ENCODE measurements at places on chromosomes 2 and 18.

- no peak overlapping the region for H3K4me3 ChIP-seq
- no peaks in the 10 kb centered on the region for H3K4me1 ChIP-seq
- no peak for DNase-seq
- peaks cover 15% of the 10 kb centered on the region for H3K27me3 ChIP-seq
Observed at GRCh38 chr2:105490204-105490603, 91.4 kb upstream of the FHL2 start.

DNA sequence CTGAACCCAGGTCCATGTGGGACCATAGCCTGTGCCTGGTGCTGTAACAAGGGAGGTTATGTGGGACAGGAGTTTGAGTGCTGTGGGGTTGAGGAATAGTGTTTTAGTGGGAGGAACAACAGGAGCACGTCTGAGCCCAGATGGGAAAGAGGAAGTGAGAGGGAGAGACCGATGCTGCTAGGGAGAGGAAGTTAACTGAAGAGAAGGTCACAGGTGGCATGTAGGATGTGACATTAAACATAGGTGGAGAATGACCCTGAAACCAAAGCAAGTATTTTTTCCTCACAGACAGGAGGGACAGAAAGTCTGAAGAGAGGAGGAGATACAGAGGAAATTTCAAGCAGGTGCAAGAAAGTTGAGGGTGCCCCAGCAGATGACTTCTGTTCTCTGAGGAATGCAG lies 87.8 kb downstream of the ACOXL start:
- DNase-seq, result no peak
- no peak overlapping the region for H3K27ac ChIP-seq
- H3K36me3 ChIP-seq, result no peaks in the 10 kb centered on the region
- no peak overlapping the region for H3K4me3 ChIP-seq
- H3K27me3 ChIP-seq, result peaks cover 36% of the 10 kb centered on the region

DNA sequence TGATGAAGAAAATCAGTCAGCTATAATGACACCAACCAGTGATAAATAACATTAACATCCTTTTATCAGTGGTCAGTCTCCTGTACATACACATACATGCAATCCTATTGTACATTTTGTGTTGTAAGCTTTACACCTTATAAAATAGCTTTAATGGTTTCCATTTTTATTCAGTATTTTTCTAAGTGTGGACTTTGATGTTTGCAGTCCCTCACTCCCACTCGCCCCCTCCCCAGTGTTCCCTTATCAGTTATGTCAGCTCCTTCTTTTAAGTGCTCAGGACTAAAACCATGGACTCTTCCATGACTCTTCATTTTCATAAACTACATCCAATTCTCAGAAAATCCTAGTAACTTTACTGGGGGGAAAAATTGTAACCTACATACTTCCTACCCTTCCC lies 713.0 kb downstream of the LRRTM4 start:
- no peak for DNase-seq
- no peaks in the 10 kb centered on the region for H3K36me3 ChIP-seq
- H3K27ac ChIP-seq, result no peak overlapping the region
- H3K4me3 ChIP-seq, result no peak overlapping the region

DNA sequence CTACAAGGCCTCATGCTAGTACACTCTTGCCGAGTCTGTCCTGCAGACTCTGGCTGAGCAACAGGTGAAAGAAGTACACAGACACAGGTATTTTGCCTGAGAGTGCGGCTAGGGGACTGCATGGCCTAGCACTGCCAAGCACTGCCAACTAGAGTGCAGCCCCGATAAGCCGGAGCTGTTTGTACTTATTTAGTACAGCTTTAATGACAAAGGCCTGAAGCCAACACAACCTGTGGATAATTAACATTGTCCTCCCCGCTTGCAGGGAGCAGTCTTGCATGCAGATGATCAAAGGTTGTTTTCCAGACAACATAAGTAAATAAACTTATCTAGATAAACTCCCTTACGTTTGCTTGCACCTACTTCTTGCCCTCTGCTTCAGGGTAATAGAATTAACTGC lies 63.7 kb upstream of the MMADHC start:
- H3K4me3 ChIP-seq, result no peak overlapping the region
- no peak for DNase-seq
- no peaks in the 10 kb centered on the region for H3K4me1 ChIP-seq
- H3K36me3 ChIP-seq, result no peaks in the 10 kb centered on the region
- H3K27ac ChIP-seq, result no peak overlapping the region

DNA sequence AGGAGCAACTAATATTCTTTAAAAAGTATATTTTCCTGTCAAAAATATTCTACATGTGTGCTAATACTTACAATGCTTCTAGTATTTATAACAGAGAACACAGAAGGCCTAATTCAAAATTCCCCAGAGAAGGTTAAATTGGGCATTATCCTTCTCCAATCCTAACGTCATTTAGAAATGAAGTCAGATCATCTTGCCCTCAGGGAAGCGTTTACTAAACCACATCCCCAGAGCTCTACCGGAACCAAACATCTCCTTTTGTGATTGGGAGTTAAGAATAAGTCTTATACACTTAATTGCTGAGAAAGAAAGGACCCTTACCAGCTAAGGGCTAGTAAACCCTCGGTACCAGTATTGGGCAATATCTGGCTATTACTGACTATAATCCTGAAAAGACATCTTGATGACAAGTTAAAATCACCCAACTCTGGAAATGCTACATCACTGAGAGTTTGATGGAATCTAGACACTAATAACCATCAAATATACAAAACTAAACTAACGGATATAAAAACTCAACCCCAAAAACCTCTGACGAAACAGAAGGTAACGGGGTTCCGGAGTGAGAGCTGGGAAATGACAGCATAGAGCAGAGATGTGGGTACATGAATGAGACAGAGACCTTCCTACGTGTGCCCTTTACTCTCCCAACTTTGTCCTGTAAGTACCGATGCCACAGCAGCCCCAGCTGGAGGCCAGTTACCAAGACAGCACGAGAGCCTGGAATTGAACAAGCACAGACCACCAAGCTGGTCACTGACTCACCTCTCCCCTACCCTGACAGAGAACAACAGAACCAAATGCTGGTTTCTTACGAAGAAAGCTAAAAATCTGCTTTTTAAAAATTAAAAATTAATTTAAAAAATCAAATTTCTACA lies 35.0 kb downstream of the WDSUB1 start:
- H3K27me3 ChIP-seq, result no peaks in the 10 kb centered on the region
- H3K4me3 ChIP-seq, result no peak overlapping the region
- H3K27ac ChIP-seq, result no peak overlapping the region
- DNase-seq, result no peak
- peaks cover 2% of the 10 kb centered on the region for H3K4me1 ChIP-seq

GRCh38 chr18:31010601-31011000 lies 31.9 kb downstream of the DSC3 start:
- H3K36me3 ChIP-seq, result no peaks in the 10 kb centered on the region
- H3K4me3 ChIP-seq, result no peak overlapping the region
- no peak overlapping the region for H3K27ac ChIP-seq
- no peaks in the 10 kb centered on the region for H3K27me3 ChIP-seq
- H3K4me1 ChIP-seq, result no peaks in the 10 kb centered on the region

- no peak overlapping the region for H3K4me3 ChIP-seq
- H3K27ac ChIP-seq, result no peak overlapping the region
- H3K27me3 ChIP-seq, result no peaks in the 10 kb centered on the region
- no peaks in the 10 kb centered on the region for H3K4me1 ChIP-seq
- no peaks in the 10 kb centered on the region for H3K36me3 ChIP-seq
Observed at GRCh38 chr18:60067426-60068210, 167.8 kb downstream of the PMAIP1 start.

DNA sequence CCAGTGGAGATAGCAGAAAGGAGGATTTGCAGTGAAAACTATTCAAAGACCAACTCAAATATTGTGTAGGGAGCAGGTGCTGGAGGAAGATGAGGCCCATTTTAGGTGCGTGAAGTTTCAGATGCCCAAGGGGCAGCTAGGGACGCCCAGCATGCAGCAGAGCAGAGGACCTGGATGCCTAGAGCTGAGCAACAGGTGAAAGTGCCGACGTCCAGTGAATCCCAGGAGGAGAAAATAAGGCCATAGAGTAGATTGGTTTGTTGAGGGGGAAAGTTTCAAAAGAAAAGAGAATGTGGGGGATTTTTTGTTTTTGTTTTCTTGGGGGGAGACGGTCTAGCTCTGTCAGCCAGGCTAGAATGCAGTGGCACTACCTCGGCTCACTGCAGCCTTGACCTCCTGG lies 53.1 kb downstream of the OSBPL1A start:
- no peak overlapping the region for H3K27ac ChIP-seq
- no peak overlapping the region for H3K4me3 ChIP-seq
- no peak for DNase-seq
- H3K27me3 ChIP-seq, result no peaks in the 10 kb centered on the region
- no peaks in the 10 kb centered on the region for H3K36me3 ChIP-seq
- no peaks in the 10 kb centered on the region for H3K4me1 ChIP-seq

Data from activated CD4-positive, alpha-beta T cell treated with anti-CD3 and anti-CD28 coated beads, Interleukin-2, amount 10 ng/mL, durations not matched to agents 7 days and 5 days (primary cell).